ENCODE measurements at places on chromosomes 16 and 17.

- no peak for DNase-seq
Measured at GRCh38 chr17:50527949-50528474, 4.5 kb upstream of the EPN3 start.

DNA sequence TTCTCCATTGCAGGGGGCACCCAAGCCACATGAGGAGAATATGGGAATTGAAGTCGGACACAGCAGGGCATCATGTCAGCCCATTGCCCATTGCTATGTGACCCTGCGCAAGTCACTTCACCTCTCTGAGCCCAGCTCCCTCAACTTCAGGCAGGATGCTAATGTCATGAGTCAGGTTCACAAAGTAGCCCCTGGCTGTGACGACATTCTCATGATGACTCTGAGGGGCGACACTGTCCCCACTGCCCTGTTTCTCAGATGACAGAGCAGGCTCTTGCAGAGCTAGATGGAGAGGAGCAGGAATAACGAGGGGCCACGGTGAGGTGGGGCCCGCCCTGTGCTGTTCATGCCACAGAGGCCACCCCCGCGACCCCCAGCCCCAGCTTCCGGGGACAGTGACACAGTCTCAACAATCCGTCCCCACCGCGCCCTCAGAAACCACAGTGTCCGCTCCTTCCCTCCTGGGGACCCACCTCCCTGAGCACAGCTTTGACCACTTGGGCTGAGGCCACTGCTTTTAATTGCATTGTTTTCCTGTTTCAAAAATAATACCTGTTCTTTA lies 13.2 kb upstream of the ZNF469 start:
- DNase-seq = no peak

GRCh38 chr16:88352261-88353200 lies 30.2 kb upstream of the ZNF469 start:
- DNase-seq = no peak

GRCh38 chr17:29789196-29790170 lies 140.5 kb downstream of the SSH2 start:
- no peak for DNase-seq

DNA sequence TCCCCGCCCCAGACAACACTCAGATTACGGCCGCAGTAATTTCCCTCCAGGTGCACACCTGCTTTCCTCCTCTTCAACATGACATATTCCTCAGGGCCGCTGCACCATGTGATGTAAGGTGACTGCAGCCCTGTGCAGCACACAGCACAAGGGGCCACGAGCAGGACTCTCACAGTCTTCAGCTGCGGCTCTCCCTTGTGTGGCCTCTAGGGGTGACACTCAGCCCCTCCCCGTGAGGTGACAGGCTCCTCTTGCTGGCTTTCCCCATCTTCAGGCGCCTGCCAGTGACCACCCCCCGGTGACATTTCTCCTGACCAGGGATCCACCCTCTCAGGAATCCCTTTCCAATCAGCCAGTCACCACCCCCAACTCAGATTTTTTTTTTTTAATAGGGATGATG lies 31.3 kb upstream of the ABCC3 start:
- DNase-seq = no peak

GRCh38 chr17:62572888-62573401 lies 54.5 kb upstream of the MRC2 start:
- DNase-seq = no peak

- no peak for DNase-seq
Measured at GRCh38 chr17:3919123-3919624, 2.9 kb upstream of the P2RX1 start.

DNA sequence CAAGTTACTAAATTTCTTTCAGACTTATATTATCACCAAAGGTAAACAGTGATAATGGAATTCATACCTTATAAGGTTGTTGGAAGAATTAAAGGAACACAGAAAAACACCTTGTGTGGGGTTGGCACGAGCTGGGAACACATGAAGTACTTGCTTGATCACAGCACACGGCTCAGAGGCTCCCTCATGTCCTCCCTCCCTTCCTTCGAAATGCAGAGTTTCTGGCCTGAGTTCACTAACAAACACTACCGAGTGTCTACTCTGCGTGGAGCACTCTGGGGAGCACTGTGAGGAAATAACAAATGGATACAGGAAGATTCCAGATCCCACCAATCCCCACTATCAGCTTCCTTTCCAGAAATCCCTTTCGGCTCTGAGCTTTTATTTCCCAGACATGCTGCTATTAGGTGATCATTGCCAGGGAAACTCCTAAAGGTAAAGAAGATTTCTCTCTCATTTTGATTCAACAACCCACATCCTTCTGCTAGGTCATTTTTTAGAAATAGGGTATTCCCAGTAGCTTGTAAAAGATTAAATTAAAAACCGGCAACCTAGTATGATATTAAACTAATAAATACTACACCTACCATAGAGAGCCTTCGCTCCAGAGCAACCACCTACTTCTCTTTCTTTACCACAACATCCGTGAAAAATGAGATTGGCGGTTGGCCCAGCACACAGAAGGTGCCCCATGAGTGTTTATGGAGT lies 6.1 kb upstream of the HNF1B start:
- no peak for DNase-seq
